Renal pelvis (tissue), 12 donors: ENCODE measurements at places on chromosomes 12 and 14.

GRCh38 chr14:22489957-22490950 lies 98.8 kb downstream of the DAD1 start:
- DNase-seq = no peak

GRCh38 chr14:36270191-36270590 lies 50.2 kb downstream of the MBIP start:
- no peak for DNase-seq

GRCh38 chr14:64463195-64463594 lies 2.1 kb upstream of the AKAP5 start:
- DNase-seq = no peak

GRCh38 chr12:77354766-77355362 lies 289.5 kb upstream of the E2F7 start:
- DNase-seq = no peak

DNA sequence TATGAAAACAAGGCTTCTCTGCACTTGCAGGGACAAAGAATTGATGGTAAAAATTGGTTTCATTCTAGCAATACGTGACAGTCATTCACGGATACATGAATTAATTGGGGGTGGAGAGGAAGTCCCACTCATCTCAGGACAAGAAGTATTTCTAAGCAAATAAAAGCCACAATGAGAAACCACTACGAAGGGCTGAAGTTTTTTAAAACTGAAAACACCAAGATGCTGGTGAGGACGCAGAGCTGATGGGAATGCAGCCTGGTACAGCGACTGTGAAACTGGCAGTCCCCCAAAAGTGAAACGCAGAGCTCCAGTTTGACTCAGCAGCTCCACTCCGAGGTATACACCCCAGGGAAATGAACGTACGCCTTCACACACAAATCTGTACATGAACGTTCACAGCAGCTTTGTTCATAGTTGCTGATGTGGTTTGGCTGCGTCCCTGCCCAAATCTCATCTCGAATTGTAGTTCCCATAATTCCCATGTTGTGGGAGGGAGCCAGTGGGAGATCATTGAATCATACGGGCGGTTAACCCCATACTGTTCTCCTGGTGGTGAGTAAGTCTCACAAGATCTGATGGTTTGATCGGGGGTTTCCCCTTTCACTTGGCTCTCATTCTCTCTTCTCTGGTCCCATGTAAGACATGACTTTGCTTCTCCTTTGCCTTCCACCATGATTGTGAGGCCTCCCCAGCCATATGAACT lies 89.0 kb downstream of the SCARB1 start:
- DNase-seq = no peak

- no peak for DNase-seq
Observed at GRCh38 chr12:92070864-92071445, 74.7 kb downstream of the BTG1 start.

GRCh38 chr12:121574025-121574424 lies 6.8 kb downstream of the KDM2B start:
- DNase-seq = no peak

DNA sequence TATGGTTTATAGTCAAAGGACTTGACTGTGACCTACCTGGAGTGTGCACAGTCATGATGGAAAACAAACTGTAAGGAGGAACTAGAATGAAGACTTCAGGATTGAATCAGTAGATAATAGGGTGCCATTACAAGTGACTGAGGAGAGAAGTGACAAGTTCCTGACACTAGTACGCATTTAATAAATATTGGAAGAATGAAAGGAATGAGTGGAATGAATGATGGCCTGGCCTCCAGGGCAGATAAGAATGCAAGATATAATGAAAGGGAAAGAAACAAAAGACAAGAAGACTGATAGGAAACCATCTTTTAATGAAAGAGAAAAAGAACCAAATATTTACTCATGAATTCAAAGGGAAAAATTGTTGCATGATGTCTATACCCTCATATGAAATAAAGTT lies 44.7 kb upstream of the NEDD1 start:
- DNase-seq = no peak

GRCh38 chr14:105979446-105979845 lies 453.1 kb downstream of the TMEM121 start:
- no peak for DNase-seq

- DNase-seq = no peak
Observed at GRCh38 chr14:93040982-93041381, 74.7 kb downstream of the ITPK1 start.

GRCh38 chr12:74145328-74145727 lies 392.3 kb upstream of the ATXN7L3B start:
- no peak for DNase-seq

DNA sequence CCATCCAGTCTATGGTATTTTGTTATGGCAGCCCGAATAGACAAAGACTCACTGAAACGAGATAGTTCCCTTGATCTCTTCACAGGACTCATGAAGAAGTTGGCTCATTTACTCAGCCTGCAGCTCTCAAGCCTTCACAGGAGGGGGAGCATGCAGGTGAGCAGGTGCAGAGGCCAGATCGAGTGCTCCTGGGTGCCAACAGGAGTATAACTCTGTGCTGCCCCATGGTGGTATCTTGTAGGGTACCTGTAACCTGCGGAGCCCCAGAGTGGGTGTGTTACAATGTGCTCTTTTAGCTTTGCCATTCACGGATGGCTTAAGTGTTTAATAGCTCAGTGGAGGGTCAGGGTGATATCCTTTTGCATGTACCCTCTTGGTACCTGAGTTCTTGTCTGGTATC lies 159.5 kb downstream of the METTL25 start:
- DNase-seq = no peak

GRCh38 chr12:125503128-125503527 lies 437.9 kb downstream of the AACS start:
- DNase-seq = no peak

GRCh38 chr12:95336387-95337067 lies 118.9 kb downstream of the VEZT start:
- peak; percentile 84 for DNase-seq

- peak; percentile 74 for DNase-seq
Observed at GRCh38 chr12:116910645-116911451, at the start of gene FBXW8. Gene FBXW8, plus strand, starts transcription at chr12:116910950. Its CDS starts 88 bp downstream, at chr12:116911038.

DNA sequence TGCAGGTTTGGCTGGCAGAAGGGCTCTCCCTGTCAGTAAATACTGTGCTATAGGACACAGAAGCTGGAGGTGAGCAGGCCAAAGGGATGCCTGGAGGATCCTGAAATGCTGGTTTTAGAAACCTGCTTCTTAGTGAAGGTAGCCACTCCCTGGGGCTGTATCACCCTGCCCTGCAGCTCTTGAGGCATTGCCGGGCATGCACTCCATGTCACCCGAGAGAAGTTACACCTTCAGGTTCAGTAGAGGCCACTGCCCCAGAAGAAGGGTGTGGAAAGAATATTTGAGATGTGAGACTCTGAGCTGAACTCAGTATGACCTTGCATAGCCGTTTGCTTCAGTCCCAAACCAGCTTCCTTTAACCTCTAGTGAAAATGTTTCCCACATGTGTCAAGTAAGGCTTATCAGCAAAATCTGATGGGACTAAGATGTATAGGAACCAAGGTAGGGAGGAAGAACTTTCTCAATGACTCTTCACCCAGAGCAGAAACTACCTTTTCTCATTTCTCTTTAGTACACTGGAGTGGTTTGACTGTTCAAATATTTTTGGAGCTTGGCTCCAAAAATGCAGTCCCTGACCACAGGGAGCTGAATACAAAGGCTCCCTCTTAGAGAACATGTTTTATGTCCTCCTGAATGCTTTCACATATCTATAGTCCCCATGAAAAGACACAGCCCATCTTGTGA lies 164.5 kb upstream of the DYRK2 start:
- DNase-seq = no peak

- no peak for DNase-seq
Observed at GRCh38 chr14:100694579-100695422, 31.9 kb upstream of the DLK1 start.

DNA sequence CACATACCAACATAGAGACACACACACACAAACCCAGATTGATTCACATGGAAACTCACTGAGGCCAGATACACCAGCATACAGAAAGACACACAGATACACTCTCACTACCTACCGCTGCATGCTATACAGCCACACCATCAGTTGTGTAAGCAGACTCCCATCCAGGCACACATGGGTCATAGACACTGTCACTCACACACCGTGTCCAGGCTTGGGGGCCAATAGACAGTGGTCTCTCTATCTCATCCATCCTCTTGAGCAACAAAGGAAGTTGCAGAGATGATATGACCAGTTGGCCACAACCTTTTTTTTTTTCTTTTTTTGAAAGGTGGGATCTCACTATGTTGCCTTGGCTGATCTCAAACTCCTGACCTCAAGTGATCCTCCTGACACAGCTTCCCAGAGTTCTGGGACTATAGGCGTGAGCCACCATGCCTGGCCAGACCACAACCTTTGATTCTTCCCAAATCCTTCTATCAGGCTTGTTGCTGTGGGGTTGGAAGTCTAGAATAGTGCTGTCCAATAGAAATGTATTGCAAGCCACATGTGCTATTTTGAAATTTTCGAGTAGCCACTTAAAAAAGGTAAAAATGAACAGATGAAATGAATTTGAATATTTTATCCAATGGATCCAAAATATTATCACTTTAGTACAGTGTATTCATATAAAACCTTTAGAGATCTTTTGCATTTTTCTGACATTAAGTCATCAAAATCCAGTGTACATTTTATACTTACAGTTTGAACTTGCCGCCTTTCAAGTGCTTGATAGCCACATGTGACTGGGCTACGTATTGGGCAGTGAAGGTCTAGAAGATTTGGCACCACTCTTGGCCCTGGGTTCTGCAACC lies 7.4 kb downstream of the LRP1-AS start:
- DNase-seq = no peak

- no peak for DNase-seq
Observed at GRCh38 chr14:67766035-67766680, 50.2 kb downstream of the ZFYVE26 start.

- no peak for DNase-seq
Observed at GRCh38 chr14:79036441-79036840, 866.3 kb downstream of the NRXN3 start.

- DNase-seq = no peak
Observed at GRCh38 chr14:36408388-36408787, 88.0 kb upstream of the MBIP start.

GRCh38 chr14:33317675-33318074 lies 379.0 kb downstream of the NPAS3 start:
- DNase-seq = no peak

GRCh38 chr12:91732086-91732485 lies 413.6 kb downstream of the BTG1 start:
- no peak for DNase-seq

DNA sequence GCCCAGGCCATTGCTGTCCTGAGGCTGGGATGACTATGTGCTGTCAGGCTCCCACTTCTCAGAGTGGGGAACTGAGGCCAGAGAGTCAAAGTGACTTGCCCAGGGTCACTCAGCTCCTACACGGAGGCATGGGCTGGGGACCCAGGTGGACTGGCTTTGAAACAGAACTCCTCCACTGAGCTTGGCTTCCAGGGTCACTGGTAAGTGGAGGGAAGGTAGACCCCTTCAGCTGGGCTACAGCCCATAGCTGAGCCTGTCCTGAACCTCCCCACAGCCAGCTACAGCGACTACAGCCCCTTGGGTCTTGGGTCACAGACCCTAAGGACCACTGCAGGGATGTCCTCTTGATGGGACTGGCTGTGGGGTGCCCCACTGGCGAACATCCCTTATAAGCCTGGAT lies 40.3 kb upstream of the TRAF3 start:
- no peak for DNase-seq

GRCh38 chr12:123369229-123369628 lies 4.6 kb upstream of the SBNO1 start:
- no peak for DNase-seq

GRCh38 chr12:110916295-110916875 lies 4.0 kb downstream of the MYL2 start:
- no peak for DNase-seq

- DNase-seq = no peak
Observed at GRCh38 chr12:11719678-11720099, 70.2 kb downstream of the ETV6 start.

DNA sequence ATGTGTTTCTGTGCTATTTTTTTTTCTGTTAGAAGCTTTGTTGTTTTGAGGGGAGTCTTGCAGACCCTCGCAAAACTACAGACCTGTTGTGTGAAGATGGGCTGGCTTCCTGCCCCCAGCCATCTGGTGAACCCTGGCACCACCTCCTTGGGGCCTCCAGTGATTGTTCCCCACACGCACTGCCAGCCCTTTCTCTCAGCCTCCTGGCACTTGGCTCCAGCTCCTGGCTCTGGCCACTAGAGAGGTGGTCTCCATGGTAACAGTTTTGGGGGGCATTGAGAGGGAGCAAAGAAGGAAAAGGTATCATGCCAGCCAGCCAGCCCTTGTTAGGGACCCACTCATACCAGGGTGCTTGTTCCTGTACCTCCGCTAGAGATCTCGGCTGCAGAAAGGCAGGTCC lies 176.4 kb upstream of the RPH3A start:
- DNase-seq = no peak

DNA sequence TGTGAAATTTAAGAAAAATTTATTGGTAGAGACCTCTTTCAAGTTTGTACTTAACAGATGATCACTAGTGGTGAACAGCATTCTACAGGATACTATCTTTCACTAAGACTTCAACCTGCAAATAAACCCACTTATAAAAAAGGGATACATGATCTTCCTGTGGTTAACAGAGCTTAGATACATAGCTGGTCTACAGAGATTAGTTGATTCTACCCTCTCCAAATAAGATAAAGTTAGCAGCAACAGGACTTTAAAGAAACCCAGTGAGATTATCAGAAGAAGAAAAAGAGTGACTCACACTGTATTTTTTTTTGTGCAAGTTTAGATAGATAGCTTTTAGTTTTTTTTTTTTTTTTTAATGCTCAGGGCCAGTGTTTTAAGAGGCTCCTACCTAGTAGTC lies 34.5 kb downstream of the USP44 start:
- no peak for DNase-seq

DNA sequence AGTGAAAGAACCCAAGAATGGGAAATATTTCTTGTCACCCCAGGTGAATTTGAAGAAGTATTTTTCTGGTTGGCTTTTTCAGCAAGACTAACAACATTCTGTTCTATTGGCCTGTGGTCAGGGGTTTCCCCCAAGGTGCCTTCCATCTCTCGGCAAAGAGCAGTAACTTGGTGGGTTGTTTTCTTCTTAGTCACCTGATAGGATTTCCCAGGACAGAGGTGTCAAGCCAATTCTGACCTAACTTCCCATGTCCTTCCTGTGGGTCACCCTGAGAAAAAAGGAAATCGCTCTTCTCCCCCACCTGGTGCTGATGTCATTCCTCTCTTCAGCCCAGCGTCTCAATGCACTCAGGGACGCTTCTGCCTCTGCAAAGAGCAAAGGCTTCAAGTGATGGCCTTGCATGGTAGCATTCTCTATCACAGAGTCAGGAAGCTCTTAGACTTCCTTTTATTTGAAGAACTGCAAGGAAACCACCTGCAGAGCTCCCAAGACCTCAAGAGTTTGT lies 16.1 kb upstream of the IFNG start:
- no peak for DNase-seq

DNA sequence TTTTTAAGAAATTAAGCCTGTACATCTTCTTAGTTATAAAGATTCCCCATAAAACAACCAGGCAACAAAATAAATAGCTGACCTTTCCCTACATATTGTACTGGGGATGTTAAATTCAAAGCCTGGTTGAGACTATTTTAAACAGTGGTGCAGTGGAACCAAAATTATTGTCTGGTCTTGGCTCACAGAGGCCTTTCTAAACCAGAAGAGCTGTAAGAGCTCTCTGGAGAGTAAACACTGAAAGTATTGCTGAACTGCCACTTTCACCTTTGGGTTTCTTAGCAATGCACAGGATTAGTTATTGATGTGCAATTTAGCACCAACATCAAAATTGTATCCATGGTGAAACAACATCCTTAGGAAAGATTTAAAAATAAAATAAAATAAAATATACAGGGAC lies 20.6 kb downstream of the RACGAP1 start:
- DNase-seq = no peak
